WERI-Rb-1 (cell line): ENCODE measurements at places on chromosomes 5 and 9.
A peak's percentile ranks its signal among the peaks of the same experiment; 100 is the strongest.

DNA sequence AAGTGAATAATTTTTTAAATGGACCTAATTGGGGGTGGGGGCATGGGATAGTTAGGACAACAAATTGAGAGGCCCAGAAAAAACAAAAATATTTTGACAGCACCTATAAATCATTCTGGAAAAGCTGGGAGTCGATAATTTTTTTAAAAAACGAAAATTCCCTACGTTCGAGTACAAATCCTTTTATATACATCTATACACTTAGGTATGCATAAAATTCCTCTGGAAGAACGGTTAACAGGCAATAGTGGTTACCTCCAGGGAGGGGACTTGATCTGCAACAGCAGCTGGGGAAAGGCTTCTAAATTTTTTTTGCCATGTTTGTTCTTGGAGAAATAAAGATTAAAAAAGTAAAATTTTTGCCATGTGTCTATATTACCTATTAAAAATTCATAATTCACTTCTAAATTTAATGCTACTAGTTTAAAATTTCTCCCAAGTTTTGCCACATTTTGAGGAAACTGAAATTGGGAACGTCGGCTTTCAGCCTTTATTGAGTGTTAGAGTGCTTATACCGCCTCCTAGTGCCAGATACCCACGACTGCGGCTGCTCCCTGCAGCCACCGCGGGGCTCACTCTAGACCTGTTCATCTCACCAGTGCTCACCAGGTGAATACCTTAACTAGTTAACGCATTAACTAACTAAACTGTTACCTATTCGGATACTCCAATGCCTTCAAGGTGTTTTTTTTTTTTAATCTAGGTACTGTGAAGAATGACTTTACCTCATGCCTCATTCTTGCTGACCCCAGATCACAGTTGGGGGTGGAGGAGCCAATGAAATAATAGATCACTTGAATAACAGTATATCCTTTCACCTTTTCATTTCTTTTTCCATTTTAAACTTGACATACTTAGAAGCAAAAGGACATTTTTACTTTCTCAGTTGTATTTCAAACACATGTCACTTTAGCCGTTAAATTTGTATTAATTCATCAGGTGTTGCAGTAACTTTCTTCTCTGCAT is 1.8 kb upstream of the BHMT start:
- DNase-seq, result peak; percentile 44

DNA sequence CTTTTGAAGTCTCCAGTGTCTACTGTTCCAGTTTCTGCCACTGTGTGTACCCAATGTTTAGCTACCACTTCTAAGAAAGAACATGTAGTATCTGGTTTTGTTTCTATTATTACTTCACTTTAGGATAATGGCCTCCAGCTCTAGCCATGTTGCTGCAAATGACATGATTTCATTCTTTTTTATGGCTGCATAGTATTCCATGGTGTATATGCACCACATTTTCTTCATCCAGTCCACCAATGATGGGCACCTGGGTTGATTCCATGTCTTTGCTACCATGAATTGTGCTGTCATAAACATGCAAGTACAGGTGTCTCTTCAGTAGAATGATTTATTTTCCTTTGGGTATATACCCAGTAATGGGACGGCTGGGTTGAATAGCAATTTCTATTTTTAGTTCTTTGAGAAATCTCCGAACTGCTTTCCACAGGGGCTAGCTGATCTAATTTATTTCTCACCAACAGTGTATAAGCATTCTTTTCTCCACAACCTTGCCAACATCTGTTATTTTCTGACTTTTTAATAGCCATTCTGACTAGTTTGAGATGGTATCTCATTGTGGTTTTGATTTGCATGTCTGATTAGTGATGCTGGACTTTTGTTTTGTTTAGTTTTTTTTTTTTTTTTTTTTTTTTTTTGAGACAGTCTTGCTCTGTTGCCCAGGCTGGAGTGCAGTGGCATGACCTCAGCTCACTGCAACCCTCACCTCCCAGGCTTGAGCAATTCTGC is 68.9 kb downstream of the WDR41 start:
- no peak for DNase-seq

GRCh38 chr5:10577371-10578292 is 13.8 kb downstream of the ANKRD33B start:
- DNase-seq, result no peak

DNA sequence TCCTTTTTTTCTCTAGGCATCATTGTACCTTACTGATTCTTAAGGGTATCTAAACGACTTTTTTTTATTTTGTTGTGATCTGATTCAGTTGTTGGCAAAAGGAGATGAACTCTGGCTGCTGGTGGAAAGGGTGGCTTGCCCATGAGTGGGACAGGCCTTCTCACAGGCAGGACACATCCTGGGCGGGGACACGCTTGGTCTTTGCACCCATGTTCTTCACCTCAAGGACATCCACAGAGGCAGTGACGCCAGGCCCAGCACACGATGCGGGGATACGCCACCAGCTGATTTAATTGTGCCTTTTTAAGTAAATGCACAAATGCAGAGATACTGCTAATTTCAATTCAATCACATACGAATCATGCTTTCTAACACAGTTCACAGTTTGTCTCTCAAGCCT is 208.1 kb downstream of the FANCC start:
- no peak for DNase-seq

- no peak for DNase-seq
Observed at GRCh38 chr5:114665551-114665950, 303.7 kb downstream of the KCNN2 start.

- DNase-seq, result no peak
Observed at GRCh38 chr5:2166306-2166978, 283.7 kb upstream of the IRX4 start.

GRCh38 chr5:88886746-88887341 is 3.9 kb upstream of the MEF2C start:
- no peak for DNase-seq

DNA sequence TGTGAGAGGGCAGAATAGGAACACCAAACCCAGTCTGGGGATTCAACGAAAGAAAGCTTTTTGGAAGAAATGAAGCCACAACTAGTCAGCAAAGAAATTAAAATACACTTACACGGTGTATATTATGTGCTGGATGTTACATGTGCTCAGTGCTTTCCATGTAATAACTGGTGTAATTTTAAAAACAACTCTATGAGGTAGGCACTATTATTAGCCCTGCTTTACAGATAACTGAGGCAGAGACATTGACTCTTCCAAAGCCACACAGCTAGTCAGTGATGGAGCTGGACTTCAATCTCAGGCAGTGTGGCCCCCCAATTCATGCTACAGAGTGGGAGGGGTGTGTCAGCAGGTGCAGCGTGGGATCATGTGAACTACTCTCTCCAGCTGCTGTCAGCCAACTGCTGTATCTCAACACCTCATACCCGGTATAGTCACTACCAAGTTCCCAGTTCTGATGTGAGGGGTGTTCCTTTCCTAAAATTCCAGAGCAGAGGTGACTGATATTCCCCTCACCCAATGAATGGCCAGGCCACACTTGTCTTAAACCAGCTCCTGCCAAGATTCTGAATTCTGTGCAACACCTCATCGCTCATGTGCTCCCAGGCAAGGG is 33.8 kb upstream of the TJP2 start:
- no peak for DNase-seq

GRCh38 chr5:71907001-71907588 is 188.0 kb downstream of the CARTPT start:
- DNase-seq, result peak; percentile 38

DNA sequence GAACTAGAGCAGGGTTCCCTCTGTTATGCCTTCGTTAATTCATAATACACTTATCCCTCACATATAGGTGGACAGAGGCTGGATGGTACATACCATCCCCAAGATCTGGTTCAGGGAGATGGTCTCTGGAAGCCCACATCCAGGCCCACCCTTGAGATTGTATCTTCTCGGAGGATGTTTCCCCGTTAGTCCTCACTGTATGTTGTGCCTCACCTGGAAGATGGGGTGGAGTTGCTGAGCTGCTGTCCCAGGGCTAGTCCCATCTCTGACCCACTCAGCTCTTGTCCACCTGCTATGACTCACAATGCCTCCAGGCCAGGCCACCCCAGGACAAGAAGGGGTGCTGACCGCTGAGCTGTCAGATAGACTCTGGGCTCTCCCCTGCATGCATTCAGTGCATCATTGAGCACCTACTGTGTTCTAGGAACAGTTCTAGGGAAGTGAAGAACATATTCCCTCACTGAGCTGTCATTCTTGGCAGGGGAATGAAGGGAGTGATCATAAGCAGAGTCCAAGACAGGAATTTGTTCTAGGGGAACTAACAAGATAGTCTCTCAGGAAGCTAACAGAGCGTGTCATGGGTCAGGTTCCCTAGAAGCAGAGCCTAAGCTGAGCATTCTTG is at the start of gene CBY3:
TSS of gene CBY3 (minus strand) at position 255 of the 622 bp plus-strand sequence. CDS start at position 139, 116 bp downstream.
- no peak for DNase-seq

GRCh38 chr5:58927181-58927580 is 344.3 kb downstream of the RAB3C start:
- DNase-seq, result no peak

DNA sequence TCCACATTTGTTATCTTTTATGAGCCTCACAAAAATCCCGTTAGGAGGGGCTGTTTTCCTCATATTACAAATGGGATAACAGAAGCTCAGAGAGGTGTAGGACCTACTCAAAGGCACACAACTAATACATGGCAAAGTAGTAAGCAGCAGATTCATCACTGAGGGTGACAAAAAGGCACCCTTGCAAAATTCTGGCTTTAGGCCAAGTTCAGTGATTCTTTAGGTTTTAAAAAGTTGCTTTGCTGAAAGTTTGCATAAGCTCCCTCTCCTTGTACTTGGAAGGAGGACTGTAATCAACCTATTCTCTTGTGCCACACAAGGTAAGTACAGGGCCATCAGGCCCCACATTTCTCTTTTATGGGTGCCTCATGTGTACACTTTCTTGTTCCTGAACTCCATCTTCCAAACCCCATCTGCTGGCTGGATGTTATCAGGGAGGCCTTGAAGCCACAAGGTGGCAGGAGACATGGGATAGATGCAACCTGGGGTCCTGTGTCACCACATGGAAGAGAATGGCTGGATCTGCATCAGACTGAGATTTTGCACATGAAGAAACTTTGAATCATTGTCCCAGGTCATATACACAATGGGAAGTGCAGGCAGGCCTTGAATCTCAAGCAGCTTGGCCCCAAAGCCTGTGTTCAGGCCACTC is 311.6 kb downstream of the MSX2 start:
- no peak for DNase-seq

GRCh38 chr9:84153885-84154284 is 173.3 kb downstream of the RMI1 start:
- no peak for DNase-seq

- DNase-seq, result no peak
Observed at GRCh38 chr5:139763930-139764791, 31.4 kb upstream of the PSD2 start.
